Upper lobe of left lung (tissue), 6 donors: ENCODE measurements at places on chromosomes 7 and 10. TPM values are rescaled to one million over a fixed set of nuclear protein-coding genes. Genes with fewer than 3 reads are reported as not detected.

DNA sequence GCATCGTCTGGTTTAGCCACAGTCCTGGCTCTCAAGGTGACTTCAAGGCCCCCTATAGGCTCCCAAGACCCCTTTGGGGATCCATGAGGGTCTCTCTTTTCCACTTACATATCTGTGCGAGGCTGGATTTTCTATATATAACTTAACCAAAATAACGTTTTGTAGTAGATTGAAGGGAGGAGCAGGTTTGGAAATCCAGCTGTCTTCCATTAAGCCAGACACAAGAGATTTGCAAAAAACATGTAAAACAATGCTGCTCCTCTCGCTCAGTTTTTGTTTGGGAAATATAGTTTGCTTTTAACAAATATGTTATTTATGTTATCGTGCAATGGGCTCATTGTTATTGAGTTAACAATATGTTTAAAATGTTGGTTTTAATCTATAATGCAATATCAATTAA is 811.2 kb downstream of the TYW1 start:
- no peak for DNase-seq

DNA sequence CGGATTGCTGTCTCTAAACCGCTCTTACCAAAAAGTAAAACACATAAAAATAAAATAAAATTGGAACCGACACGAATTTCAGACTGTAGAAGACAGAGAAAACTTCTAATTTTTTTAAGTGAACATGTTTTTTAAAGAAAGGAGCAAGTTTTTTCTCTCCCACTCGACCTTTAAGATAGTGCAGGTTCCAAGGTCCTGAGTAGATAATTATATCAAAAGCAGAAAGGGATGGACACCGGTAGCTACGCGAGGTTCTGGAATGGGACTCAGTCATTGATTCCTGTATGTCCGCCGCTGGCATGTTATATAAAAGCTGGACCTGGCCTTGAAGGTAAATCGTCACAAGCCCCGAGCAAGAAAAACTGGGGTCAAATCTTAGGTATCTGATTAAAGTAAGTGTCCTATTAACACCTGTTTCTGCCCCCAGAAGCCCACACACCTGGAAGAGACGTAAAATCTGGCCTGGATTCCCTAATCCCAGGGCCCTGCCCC is 462 bp upstream of the CISD1 start:
- no peak for DNase-seq

GRCh38 chr7:70807650-70808049 is 324.3 kb upstream of the GALNT17 start:
- peak; percentile 33 for DNase-seq

Gene CLRN3
- total RNA-seq: not detected

DNA sequence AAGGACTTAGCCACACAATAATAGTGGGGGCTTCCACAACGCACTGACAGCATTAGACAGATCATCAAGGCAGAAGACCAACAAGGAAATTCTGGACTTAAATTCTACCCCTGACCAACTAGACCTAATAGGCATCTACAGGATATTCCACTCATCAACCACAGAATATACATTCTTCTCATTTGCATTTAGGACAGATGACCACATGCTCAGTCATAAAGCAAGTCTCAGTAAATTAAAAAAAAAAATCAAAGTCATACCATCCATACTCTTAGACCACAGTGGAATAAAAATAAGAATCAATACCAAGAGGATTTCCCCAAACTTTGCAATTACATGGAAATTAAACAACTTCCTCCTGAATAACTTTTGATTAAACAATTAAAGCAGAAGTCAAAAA is 155.9 kb downstream of the CDK14 start:
- no peak for DNase-seq

Gene DLG5
- 38.8 TPM for total RNA-seq
